ENCODE measurements at places on chromosomes 12 and 14.

DNA sequence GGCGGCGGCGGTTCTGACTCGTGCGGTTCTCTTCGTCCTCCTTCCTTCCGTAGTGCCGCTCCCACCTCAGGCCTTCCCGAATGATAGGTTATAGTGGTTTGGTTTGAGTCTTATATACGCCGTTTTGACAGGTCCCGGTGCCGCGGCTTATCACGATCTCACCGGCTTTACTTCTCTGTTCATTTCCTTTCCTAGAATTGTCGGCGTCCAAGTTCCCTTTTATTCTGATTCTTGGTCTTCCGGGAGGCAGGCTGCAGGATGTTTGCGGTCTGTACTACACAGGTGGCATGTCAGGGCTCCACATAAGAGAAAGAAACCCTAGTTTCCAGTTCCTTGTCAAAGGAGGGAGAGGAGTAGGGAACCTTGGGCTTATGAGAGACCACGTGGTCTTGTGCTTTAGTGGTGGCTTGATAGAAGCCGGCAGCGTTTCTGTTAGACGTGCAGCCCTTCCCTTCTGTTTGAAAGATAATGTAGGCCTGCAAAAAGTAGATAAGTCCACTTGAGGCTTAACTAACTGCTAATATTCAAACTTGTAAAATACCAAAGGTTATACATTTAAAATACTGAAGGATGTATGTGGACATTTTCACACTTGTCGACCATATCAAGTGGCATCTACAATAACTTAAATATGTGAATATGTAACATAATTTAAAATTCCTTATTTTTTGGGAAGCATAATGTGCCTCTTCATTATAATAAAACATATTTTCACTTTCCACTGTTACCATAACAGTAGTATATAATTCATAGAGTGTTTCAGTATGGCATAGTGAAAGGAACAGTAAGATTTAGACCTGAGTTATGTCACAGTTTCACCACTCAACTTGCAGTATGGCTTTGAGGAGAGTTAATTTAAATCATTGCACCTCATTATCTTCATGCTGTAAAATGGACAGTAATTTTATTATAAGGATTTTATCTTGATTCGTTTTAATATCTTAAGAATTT lies 804 bp downstream of the USP15 start:
- DNase-seq = peak; percentile 88

- DNase-seq = no peak
These were observed 54.8 kb upstream of the PTHLH start for GRCh38 chr12:28027328-28027727.

DNA sequence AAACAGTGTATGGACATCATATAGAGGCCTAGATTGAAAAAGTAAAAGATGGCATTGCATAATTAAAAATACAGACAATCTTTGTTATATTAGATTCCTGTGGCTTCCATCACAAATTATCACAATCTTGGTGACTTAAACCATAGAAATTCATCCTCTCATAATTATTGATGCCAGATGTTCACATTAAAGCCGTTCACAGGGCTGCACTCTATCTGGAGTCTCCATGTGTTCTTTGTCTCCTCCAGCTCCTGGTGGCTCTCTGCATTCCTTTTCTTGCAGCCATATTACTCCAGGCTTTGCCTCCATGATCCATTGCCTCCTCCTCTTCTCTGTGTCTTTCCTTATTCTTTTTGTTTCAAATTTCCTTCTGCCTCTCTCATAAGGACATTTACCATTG lies 875.7 kb upstream of the USP15 start:
- DNase-seq = no peak

- no peak for DNase-seq
These were observed 41.0 kb upstream of the KCNJ8 start for GRCh38 chr12:21815306-21816062.

GRCh38 chr14:51432302-51432948 lies 192.4 kb downstream of the TMX1 start:
- no peak for DNase-seq

- no peak for DNase-seq
These were observed 6.5 kb downstream of the CTDSP2 start for GRCh38 chr12:57839996-57840395.

DNA sequence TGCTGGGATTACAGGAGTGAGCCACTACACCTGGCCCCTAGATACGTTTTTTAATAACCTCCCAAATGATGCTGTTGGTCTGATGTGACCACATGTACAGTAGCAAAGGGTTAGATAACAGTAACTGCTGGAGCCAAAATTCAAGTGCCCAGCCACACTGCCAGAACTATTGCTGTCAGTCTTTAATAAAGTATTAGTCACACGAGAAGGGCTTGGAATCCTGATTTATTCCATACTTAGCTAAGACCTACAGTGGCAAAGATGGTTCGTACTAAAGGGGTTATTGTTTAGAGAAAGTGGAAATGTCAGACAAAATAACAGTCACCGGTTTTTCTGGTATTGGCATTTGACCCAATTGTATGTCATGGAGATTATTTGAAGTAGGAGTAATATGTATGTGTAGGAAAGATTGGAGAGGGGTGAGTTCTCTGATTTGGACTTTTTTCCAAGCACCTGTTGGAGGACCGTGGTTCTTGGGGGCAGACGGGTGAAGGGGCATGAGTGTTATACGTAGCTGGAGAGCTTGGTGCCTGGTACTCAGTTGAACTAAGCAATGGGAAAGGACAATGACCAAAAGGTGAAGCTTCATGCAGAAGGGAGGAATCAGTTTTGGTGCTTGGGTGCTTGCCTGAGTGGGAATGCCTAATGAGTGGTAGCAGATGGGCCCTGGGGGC lies 9.7 kb downstream of the TUBA1C start:
- no peak for DNase-seq

DNA sequence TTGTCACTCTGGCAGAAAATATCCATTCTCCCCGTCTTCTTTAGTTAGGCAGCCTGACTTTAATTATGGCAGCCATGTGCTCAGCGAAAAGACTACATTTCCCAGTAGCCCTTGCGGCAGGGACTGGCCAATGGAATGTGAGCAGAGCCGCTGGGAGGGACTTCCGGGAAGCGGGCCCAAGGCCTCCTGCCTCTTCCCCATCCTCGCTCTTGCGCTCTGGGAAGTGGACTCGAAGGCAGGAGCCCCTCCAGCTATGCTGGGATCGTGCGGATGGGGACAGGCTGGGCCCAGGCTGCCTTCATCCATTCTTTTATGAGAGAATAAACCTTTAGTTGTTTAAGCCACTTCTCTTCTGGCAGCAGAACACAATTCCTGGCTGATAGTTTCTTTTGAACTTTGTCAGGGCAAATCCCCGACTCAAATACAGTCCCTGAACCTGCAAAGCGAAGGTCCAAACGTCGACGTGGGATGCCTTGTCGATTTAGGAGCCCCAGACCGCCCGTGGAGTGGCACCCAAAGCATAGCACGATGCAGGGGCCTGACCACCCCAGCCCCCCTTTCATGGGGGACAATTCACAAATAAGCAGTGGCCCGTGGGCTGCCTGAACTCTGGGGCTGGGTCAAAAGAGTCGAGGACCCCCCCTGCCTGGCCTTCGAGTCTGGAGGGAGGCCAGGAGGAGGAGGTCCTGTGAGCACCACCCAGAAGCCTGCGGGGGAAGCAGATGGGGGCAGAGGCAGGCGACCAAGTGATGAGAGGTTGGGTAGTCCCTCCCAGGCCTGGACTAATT lies 15.6 kb upstream of the LRTM2 start:
- DNase-seq = peak; percentile 91

All from OCI-LY7 (cell line).